ENCODE measurements at places on chromosomes 11 and 22.

DNA sequence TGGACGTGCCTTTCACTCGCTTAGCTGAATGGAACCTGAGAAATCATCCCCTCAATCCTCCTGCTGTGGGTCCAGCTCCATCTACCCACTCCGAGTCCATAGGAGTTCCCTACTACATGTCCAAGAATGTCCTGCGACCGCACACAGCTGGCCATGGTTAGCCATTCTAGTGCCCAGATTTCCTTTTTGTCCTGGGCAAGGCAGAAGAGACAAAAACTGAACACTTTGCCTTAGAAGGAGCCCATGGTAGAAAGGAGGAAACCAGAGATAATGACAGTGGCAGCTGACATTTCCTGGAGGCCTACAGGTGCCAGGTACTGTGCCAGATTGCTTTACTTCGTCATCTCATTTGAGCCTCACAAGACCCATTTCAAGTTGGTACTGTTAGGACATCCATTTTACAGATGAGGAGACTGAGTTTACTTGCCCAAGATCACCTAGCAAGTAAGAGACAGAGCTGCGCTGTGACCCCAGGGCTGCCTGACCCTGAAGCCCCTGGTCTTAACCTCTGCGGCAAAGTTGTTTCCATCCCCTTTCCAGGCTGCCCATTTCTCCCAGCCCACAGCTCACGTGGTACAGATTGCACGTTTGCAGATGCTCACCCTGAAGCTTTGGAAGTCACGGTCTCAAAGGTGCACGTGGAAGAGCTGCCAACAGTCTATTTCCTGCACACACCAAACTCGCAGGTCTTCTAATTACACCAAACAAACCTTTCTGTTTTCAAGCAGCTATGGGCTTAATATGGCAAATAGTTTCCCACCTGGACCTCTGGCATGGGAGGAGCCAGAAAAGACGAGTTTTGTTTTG lies 112.7 kb downstream of the ZBTB16 start:
- no peak for DNase-seq

DNA sequence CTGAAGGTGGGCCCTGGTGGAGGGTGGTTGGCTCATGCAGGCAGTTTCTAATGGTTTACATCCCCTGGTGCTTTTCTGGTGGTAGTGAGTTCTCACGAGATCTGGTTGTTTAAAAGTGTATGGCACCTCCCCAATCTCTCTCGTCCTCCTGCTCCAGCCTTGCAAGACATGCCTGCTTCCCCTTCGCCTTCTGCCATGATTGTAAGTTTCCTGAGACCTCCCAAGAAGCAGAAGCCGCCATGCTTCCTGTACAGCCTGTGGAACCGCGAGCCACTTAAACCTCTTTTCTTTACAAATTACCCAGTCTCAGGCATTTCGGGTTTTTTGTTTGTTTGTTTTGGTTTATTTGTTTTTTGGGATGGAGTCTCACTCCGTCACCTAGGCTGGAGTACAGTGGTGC lies 173.2 kb downstream of the MN1 start:
- DNase-seq: no peak

- DNase-seq: no peak
Observed at GRCh38 chr11:36328966-36329673, 33.0 kb downstream of the PRR5L start.

GRCh38 chr11:4202749-4203148 lies 108.2 kb downstream of the RRM1 start:
- no peak for DNase-seq

DNA sequence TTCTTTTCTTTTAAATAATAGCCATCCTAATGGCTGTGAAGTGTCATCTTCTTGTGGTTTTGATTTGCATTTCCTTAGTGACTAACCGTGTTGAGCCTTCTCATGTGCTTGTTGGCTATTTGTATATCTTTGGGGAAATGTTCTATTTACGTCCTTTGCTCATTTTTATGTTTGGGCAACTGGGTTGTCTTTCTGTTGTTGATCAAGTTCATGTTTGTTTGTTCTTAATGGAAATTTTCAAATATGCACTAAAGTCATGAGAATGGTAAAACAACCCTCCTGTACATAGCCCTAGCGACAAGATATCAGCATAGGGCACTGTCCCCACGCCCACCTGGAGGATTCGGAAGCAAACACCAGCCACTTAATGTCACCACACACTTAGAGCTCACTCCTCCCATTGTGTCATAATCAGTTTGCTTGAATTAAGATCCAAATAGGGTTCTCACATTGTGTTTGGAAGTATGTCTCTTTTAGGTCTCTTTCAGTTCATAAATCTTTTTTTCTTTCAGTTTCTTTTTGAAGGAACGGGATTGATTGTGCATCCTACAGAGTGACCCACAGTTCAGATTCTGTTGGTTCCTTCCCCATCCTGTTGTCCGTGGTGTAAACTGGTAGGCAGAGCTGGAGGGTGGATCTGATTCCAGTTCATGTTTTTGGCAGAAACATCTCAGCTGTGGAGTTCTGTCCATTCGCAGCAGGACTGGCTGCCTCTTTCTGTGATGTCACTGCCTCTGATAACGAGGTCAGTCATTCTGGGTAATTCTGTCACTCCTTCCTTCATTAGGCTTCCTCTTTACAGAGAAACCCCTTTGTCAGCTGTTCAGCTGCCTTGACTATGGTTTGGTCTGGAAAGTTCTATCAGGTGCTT lies 26.4 kb upstream of the ADORA2A start:
- DNase-seq: no peak

DNA sequence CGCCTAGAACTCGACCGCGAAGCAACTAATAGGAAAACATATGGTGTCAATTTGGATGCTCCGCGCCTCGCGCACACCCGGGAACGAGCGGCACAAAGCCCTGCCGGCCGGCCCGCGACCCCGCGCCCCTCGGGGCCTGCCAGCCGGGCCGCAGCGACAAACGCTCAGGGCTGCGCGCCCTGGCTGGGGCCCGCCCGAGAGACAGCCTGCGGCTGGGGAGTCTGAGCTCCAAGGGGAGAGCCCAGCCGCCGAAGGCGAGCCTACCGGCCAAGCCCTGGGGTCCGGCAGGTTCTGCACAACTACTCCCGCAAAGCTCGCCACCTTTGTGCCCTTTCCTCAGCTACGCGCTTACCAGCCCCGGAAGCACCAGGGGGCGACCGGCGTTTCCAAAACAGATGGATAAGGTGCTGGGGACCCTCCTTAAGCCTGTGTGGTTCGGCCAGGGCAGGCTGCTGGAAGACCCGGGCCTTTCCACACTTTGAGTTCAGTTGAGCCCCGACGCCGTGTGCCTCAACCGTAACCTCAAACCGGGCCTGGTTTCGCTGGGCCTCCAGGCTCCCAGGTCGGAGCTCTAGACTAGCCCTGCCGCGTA lies 6.0 kb downstream of the PAX6 start:
- DNase-seq: no peak

- no peak for DNase-seq
Observed at GRCh38 chr11:121134741-121135312, 33.8 kb downstream of the TECTA start.

GRCh38 chr11:75351791-75352587 lies 528 bp upstream of the ARRB1 start:
- peak; percentile 65 for DNase-seq

- no peak for DNase-seq
Observed at GRCh38 chr22:24099071-24099470, 82.2 kb upstream of the SUSD2 start.

DNA sequence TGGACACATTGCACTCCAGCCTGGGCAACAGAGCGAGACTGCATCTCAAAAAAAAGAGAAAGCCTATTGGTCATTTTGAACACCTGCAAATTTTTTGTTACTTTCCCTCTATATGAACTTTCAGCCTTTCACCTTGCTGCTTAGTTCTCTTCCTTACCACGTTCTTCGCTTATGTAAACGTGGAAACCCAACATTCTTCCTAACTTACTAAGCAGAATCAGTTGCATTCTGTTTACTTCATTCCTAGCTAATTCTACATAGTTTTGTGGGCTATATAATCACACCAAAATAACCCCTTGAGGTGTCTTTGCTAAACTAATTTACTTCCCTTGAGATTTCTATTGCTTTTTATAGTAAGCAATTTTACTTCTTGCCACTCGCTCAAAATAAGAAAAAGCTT lies 23.2 kb downstream of the MS4A4A start:
- no peak for DNase-seq

GRCh38 chr11:69244266-69244665 lies 49.7 kb upstream of the MYEOV start:
- DNase-seq: peak; percentile 4

GRCh38 chr22:23704829-23705228 lies 14.0 kb downstream of the RGL4 start:
- no peak for DNase-seq

DNA sequence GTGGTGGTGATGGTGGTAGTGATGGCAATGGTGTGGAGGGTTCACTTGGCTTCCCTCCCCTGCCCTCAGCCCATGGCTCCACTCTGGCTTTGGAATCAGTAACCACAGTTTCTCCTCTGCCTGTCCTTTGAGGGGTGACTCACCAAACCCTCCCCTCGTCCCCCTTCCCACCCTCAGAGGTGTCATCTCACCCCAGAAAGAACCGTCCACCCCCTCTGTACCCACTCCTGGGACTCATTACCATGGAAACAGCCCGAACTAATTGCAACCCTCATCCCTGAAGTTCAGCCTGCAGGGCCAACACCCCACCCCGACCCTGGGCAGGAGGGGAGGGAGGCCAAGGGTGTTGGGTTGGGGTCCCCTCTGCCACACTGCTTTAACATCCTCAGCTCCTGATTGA lies 26.6 kb downstream of the PHLDB1 start:
- no peak for DNase-seq

All from activated CD4-positive, alpha-beta memory T cell treated with anti-CD3 and anti-CD28 coated beads, Interleukin-2, amount 10 ng/mL, durations not matched to agents 7 days and 5 days (primary cell).